ENCODE measurements at places on chromosomes 1 and 21. TPM values are rescaled to one million over a fixed set of nuclear protein-coding genes. Genes with fewer than 3 reads are reported as not detected.
A peak's percentile ranks its signal among the peaks of the same experiment; 100 is the strongest.

The CR1L gene
- not detected for total RNA-seq

The EEIG2 gene
- 36.0 TPM for total RNA-seq

- DNase-seq = no peak
Observed at GRCh38 chr1:76951153-76951552, 83.9 kb downstream of the ST6GALNAC5 start.

DNA sequence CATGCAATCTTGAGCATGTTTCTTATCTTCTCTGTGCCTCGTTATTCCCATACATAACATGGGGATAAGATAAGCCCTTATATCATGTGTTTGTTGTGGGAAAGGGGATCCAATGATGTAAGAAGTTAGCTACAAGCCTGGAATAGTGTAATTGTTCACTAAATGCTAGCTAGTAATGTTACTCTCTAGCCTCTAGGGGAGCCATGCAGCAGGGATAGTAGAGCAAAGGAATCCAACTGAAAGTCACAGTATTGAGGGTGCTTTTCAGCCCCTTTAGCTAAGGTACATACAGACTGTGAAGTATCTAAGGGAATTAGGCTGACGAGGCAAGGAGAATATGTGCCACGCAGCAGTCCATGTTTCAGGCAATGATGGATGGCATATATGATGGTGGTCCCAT lies 46.9 kb downstream of the IL23R start:
- DNase-seq = peak; percentile 24

- no peak for DNase-seq
Observed at GRCh38 chr21:44382536-44382935, 29.1 kb downstream of the TRPM2 start.

GRCh38 chr1:57599236-57599994 lies 175.6 kb upstream of the DAB1 start:
- DNase-seq = peak; percentile 77

DNA sequence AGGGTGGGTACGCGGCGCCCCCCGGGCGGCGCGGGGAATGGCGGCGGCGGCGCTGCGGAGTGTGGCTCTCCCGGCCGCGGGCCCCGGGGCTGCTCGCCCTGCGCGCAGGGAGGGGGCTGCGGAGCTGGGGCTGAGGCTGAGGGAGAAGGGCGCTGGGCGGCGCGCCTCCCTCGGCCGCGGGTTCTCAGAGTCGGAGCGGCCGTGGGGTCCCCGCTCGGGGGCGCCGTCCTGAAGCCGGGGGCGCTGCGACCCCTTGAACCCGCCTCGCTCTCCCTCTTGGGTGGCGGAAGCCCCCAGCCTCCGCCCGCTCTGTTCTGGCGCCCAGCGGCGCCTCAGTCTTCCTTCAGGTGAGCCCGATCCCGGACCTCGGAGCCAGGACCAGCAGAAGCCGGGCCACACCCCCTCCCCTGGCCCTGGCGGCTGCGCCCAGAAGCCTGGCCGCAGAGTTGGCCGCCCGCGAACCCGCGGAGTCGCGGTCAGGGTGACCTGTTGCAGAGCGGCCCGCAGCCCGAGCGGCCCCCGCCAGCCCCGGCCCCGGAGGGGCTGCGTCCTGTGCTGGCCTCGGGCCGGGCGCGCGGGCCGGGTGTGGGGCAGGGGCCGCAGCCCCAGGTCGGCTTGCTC lies 532 bp downstream of the RALGPS2 start:
- DNase-seq = peak; percentile 54

DNA sequence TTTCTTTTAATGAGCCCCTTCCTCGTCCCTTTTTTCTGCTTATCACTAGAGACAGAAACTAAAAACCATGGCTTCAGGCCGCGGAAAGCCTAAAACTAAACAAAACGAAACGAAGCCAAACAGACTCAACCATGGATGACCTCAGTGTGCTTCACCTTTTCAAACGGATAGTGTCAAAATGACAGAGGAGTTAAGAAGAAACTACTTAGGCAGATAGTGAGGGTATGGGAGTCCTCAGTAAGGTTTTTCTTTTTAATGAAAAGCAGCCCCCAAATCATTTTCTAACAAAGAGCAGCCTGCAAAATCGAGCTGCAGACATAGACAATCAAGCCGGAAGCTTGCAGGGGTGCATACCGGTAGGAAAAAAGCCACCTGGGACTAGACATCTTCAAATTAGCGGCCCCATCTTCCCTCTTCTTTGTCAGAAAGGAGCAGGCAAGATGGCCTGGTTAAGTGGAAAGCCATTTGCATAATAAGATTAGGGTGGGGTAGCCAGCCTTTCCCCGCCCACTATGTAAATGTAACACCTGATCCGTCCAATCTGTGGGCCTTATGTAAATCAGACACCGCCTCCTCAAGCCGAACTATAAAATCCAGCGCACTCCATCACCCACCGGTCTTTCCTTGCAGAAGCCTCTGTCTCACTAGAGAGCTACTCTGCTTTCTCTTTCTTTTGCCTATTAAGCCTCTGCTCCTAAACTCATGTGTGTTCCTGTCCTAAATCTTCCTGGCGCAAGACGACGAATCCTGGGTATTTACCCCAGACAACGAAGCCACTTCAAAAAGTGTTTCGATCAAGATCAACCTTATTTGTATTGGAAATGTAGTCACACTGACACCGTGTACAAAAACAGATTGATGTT lies 6.2 kb upstream of the ERO1B start:
- DNase-seq = no peak

DNA sequence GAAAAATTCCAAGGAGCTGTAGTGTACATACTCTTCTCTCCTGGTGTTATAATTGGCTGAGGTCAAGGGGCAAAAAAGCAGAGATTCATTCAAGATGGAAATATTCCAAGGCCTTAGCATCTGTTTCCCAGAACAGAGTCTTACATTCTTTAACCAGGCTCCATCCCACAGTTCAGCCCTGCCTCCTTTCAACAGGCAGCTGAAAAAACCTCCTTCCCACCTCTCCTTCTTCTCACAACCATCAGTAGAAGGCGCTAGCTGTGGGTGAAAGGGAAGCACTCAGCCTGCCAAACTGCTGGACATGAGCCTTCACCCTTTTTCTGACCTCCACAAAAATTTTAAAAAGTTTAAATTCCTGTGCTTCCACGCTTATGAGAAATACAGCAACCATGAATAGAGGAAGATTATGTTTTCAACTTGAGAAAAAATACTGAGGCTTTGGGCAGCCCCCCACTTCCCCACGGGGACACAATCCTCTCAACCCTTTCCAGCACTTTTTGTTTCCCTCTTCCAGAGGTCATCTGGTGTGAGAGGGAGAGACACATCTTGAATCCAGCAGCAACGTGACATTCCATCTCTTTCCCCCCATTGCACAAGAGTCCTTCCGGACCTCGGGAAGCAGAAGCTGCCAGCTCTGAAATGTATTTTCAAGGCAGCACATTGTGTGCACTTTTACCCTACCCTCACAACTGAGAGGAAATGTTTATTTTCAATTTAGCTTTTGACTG lies 43.2 kb upstream of the FMO2 start:
- DNase-seq = peak; percentile 95

- no peak for DNase-seq
Observed at GRCh38 chr1:116380499-116381242, 7.6 kb downstream of the ATP1A1 start.

DNA sequence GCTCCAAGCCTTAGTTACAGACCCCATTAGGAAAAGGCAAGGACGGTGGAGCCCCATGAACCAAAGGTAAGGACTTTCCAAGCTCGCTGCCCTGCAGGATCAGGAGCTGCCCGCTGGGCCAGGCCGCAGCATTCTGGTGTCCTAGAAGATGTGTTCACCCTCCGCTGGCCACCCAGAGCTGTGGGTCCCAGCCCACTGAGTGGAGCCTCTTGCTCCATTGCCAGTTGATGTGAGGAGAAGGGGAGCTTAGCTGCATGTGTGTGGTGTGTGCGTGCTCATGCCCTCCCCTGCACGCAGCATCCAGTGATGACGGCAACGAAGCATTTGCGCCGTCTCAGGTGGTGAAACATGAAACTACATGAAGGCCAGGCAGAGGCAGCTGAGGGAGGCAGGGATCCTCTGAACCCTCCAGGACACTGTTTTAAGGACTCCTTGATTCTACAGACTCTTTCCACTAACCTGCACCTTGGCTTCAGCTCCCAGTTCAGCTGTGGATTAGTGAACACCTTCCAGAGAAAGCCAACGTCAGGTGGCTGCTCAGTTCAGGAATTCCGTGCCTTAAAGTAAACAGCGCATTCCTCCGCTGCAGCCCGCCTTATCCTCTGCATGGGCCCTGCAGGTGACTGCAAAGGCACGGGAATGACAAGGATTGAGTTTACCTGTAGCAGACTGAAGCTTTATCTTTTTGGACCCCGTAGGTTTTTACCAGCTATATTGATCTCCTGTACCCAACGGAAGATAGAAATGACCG lies 48.7 kb downstream of the SMYD2 start:
- no peak for DNase-seq

GRCh38 chr1:31327381-31327780 lies 30.5 kb downstream of the ZCCHC17 start:
- no peak for DNase-seq

- no peak for DNase-seq
Observed at GRCh38 chr1:53394306-53394705, 64.9 kb upstream of the DMRTB1 start.

DNA sequence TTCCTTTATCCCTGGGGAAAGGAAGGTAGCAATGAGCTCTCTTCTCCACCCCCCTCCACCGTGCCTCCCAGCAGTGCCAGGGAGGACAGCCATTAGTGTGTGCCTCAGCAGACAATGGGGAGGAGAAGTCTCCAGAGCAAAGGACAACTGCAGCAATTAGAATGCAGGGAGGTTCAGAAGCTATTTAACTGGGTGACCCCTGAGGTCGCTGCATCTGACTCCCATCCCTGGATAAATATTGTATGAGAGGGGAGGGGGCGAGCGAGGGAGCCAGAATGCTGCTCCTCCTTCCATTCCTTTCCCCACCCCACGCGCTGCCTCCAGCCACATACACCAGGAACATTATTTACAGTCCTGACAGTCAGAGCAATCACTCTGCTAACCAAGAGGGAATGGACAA lies 59.0 kb downstream of the ERI3 start:
- DNase-seq = no peak

DNA sequence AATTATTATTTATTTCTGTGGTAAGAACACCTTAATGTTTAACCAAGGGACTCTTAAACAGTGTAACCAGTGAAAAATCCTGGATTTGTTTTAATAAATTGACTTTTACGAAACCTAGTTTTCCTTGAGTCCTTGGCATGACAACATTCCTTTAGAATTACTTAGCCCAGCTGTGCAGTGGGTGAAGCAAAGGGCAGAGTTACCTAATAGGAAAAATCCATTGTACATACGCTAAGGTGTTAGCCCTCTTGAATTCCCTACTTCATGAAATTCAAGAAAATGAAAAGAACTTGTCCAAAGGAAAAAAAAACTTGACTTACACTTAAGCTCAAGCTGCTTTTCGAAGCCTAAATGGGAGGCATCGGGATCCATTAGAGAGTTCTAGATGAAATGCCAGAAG lies 852.0 kb upstream of the ADAMTS5 start:
- no peak for DNase-seq

All from tongue (tissue), 3 donors.